ENCODE measurements at places on chromosomes 16 and 17. TPM values are rescaled to one million over a fixed set of nuclear protein-coding genes. Genes with fewer than 3 reads are reported as not detected.

LRRC46 gene
- polyA plus RNA-seq: 2.3 TPM

TBC1D28 gene
- polyA plus RNA-seq: not detected

SHISA6 gene
- 1.5 TPM for polyA plus RNA-seq

TMEM88 gene
- polyA plus RNA-seq: 23.8 TPM

LITAFD gene
- not detected for polyA plus RNA-seq

TMEM235 gene
- not detected for polyA plus RNA-seq

GDPD1 gene
- polyA plus RNA-seq: 10.2 TPM

KRT24 gene
- not detected for polyA plus RNA-seq

NAGS gene
- polyA plus RNA-seq: 3.5 TPM

CA4 gene
- 60.0 TPM for polyA plus RNA-seq

SEPTIN1 gene
- polyA plus RNA-seq: 2.5 TPM

TPSD1 gene
- polyA plus RNA-seq: not detected

NKD1 gene
- polyA plus RNA-seq: 12.9 TPM

CACNG3 gene
- not detected for polyA plus RNA-seq

GSE1 gene
- 61.0 TPM for polyA plus RNA-seq

WSB1 gene
- 158 TPM for polyA plus RNA-seq

PPP1R9B gene
- polyA plus RNA-seq: 45.0 TPM

NRN1L gene
- 0.68 TPM for polyA plus RNA-seq

SLC7A5 gene
- polyA plus RNA-seq: 14.9 TPM

CALB2 gene
- polyA plus RNA-seq: 0.76 TPM

POLR2A gene
- polyA plus RNA-seq: 101 TPM

SEPTIN12 gene
- not detected for polyA plus RNA-seq

HOXB9 gene
- 61.0 TPM for polyA plus RNA-seq

FAAP100 gene
- 38.4 TPM for polyA plus RNA-seq

ACSM2A gene
- 91.8 TPM for polyA plus RNA-seq

SLC43A2 gene
- polyA plus RNA-seq: 31.9 TPM

MYH8 gene
- polyA plus RNA-seq: 0.64 TPM

HSDL1 gene
- 46.1 TPM for polyA plus RNA-seq

FOXJ1 gene
- 30.7 TPM for polyA plus RNA-seq

KRT15 gene
- 0.63 TPM for polyA plus RNA-seq

CIITA gene
- 6.1 TPM for polyA plus RNA-seq

RCVRN gene
- 0.06 TPM for polyA plus RNA-seq

TMEM238L gene
- 4.0 TPM for polyA plus RNA-seq

RGS11 gene
- 1.3 TPM for polyA plus RNA-seq

SBK1 gene
- 27.3 TPM for polyA plus RNA-seq

HAP1 gene
- 1.2 TPM for polyA plus RNA-seq

KRTAP1-1 gene
- polyA plus RNA-seq: not detected

TBC1D24 gene
- polyA plus RNA-seq: 24.4 TPM

SSTR5 gene
- 0.29 TPM for polyA plus RNA-seq

TXNDC11 gene
- 44.2 TPM for polyA plus RNA-seq

TM4SF5 gene
- polyA plus RNA-seq: 1.5 TPM

TBC1D3L gene
- 14.3 TPM for polyA plus RNA-seq

MGRN1 gene
- polyA plus RNA-seq: 66.6 TPM

KRTAP2-2 gene
- polyA plus RNA-seq: not detected

AATK gene
- polyA plus RNA-seq: 7.0 TPM

MMP2 gene
- 358 TPM for polyA plus RNA-seq

SPATA32 gene
- not detected for polyA plus RNA-seq

ALOX12 gene
- polyA plus RNA-seq: 1.6 TPM

CDT1 gene
- polyA plus RNA-seq: 16.1 TPM

GINS2 gene
- polyA plus RNA-seq: 18.0 TPM

OR3A2 gene
- polyA plus RNA-seq: 0.81 TPM

GP1BA gene
- 3.1 TPM for polyA plus RNA-seq

GSG1L2 gene
- not detected for polyA plus RNA-seq
